ENCODE measurements at places on chromosomes 2 and 18. TPM values are rescaled to one million over a fixed set of nuclear protein-coding genes. Genes with fewer than 3 reads are reported as not detected.

GRCh38 chr2:208010506-208010905, 14.8 kb downstream of the PLEKHM3 start:
- H3K36me3 ChIP-seq: no peaks in the 10 kb centered on the region
- peaks cover 37% of the 10 kb centered on the region for H3K4me1 ChIP-seq
- H3K27me3 ChIP-seq: no peaks in the 10 kb centered on the region
- no peak for DNase-seq
- H3K4me3 ChIP-seq: no peak overlapping the region

DNA sequence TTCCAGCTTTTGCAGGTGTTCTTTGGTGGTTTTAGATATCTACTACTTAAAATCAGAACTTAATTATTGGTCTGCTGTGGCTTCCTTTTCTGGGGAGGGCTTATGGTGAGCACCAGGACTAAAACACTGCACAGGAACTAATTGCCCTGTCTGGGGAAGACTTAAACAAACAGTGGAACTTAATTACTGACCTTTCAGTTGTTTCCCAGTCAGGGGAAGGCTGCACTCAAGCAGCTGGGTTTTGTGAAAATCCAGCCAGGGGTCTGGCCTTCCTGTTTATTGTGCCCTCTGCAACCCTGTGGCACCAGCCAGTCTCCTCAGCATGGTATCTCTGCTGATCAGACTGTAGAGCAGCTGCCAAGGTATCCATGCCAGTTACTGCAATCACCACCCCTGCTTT, 398.2 kb downstream of the ADCYAP1 start:
- H3K27me3 ChIP-seq: no peaks in the 10 kb centered on the region
- no peak for DNase-seq
- H3K4me1 ChIP-seq: no peaks in the 10 kb centered on the region
- H3K36me3 ChIP-seq: 0 out of 2 replicates have a peak, but pooled peaks cover 4% of the 10 kb centered on the region
- H3K27ac ChIP-seq: no peak overlapping the region

DNA sequence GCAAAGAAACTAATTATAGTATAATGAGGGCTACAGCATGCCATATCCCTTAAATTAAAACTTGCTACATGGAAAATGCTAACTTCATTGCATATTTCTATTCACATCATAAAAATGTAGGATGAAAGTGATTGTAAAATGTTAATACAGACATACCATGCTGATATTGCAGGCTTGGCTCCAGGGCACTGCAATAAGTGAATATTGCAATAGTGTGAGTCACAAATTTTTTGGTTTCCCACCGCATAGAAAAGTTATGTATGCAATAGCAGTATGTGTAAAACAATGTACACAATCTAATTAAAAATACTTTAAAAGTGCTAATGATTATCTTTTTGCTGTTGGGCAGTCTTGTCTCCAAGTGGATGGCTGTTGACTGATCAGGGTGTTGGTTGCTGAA, 162.1 kb downstream of the CD8B2 start:
- peaks cover 34% of the 10 kb centered on the region for H3K27me3 ChIP-seq
- H3K4me3 ChIP-seq: no peak overlapping the region
- no peaks in the 10 kb centered on the region for H3K4me1 ChIP-seq
- no peak overlapping the region for H3K27ac ChIP-seq

GRCh38 chr2:10447300-10447894, 730 bp downstream of the ODC1 start:
- H3K4me1 ChIP-seq: peaks cover 47% of the 10 kb centered on the region
- H3K27me3 ChIP-seq: no peaks in the 10 kb centered on the region
- no peak for DNase-seq
- H3K36me3 ChIP-seq: peaks cover 27% of the 10 kb centered on the region

DNA sequence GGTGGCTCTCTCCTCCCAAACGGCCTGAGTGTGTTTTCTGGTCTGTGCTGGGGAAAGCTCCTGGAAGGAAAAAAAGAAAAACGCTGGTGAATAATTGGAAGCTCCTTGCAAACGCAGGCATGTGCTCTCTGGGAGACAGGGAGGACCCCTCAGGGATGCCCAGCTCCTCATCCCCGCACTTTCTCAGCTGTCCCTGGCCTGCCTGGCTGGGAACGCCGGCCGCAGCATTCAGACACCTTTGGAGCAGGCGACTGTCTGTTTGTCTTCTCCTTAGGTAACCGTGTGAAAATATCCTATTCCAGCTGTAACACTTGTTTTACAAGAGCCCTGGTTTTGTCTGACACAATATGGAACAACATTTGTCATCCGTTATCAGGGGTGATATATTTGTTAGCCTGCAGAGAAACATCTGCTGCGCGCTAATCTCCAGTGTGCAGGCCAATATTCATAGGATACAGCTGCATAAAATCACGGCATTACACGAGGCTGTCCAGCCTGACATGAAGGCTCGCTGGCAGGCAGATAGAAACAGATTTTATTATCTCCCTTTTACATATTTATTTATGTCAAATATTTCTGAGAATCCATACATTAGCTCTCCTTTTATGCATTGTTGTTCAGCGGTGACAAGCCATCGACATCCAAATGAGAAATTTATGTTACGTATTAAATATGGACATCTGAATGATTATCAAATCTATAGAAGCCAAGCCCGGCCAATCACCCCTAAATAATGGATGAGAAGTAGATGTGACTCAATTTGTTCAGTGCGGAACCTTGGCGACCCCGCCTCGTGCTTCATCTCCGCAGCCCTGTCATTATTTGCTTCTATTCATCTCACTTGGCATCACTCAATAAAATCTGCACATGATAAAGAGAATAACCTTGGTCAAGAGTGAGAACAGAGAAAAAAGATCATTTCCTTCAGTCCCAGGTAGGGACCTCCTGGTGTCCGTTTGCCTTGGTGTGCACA, 675.1 kb upstream of the SALL3 start:
- no peak for DNase-seq
- H3K4me1 ChIP-seq: no peaks in the 10 kb centered on the region
- H3K27ac ChIP-seq: no peak overlapping the region
- no peaks in the 10 kb centered on the region for H3K36me3 ChIP-seq
- H3K4me3 ChIP-seq: no peak overlapping the region
- peaks cover 82% of the 10 kb centered on the region for H3K27me3 ChIP-seq

DNA sequence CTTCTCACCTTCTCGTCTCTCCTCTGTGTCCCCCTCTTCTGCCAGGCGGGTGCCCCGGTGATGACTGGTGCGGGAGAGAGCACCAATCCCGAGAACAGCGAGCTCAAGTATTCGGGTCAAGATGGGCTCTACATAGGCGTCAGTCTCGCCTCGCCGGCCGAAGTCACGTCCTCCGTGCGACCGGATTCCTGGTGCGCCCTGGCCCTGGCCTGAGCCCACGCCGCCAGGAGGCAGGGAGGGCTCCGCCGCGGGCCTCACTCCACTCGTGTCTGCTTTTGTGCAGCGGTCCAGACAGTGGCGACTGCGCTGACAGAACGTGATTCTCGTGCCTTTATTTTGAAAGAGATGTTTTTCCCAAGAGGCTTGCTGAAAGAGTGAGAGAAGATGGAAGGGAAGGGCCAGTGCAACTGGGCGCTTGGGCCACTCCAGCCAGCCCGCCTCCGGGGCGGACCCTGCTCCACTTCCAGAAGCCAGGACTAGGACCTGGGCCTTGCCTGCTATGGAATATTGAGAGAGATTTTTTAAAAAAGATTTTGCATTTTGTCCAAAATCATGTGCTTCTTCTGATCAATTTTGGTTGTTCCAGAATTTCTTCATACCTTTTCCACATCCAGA, 31.3 kb downstream of the GATA6 start:
- no peaks in the 10 kb centered on the region for H3K4me1 ChIP-seq
- H3K36me3 ChIP-seq: no peaks in the 10 kb centered on the region
- no peaks in the 10 kb centered on the region for H3K27me3 ChIP-seq
- H3K4me3 ChIP-seq: no peak overlapping the region
- no peak for DNase-seq
- no peak overlapping the region for H3K27ac ChIP-seq

DNA sequence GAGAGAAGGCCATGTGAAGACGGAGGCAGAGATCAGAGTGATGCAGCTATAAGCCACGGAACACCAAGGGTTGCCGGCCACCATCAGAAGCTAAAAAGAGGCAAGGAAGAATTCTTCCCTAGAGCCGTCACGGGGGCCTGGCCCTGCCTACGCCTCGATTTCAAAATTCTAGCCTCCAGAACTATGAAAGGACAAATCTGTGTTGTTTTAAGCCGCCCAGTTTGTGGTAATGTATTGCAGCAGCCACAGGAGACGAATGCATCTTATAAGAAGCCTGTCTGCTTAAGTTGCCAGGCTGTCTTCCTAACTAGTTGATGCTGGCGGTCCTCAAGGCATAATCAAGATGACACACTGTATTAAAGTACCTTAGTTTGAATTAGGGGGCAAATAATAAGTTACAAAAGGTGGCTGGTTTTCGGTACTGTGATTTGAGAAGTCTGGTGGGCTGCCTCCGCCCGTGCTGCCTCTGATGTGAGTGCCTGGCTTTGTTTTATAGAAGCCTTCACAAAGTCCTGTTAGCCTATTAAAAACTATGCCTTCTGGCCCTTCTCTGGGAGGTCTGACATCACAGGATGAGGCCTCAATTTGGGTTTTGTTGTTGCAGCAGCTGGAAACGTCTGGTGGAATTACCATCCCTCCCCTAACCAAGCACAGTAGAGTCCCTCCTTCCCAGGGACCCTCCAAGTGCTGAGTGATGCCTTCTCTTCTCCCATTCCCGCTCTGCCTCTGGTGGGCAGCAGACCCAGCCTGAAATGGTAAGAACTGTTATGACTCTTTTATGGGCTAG, 53.6 kb downstream of the SRD5A2 start:
- no peaks in the 10 kb centered on the region for H3K4me1 ChIP-seq
- H3K4me3 ChIP-seq: no peak overlapping the region

Gene HADHB
- 73.1 TPM for total RNA-seq

DNA sequence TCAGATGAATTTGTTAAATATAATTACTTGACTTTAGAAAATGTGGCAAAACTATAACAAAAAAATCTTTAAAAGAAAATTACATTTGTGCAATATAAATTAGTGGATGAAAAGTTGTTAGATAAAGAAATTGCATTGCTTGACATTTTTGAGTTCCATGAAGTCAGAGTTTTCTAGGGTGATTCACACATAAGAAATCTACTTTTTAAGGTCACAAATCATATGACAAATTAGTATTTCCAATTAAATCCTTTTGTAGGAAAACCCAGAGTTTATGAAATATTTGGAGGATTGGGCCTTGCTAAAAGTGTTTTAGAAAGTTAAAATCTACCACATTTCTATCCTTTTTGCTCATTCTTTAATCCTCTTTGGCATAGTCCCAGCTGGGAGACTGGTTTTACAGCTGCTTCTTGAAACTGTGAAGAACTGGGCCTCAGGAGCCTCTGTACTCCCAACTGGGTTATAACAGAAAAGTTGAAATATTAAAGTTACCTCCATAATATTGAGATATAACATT, 289.2 kb downstream of the LRRTM4 start:
- H3K4me3 ChIP-seq: no peak overlapping the region
- no peak overlapping the region for H3K27ac ChIP-seq
- H3K27me3 ChIP-seq: no peaks in the 10 kb centered on the region
- no peak for DNase-seq
- H3K36me3 ChIP-seq: no peaks in the 10 kb centered on the region

GRCh38 chr2:128651000-128651399, 332.3 kb upstream of the HS6ST1 start:
- no peaks in the 10 kb centered on the region for H3K36me3 ChIP-seq
- no peaks in the 10 kb centered on the region for H3K4me1 ChIP-seq
